ENCODE measurements at places on chromosomes 12 and 14.
A peak's percentile ranks its signal among the peaks of the same experiment; 100 is the strongest.

- DNase-seq = peak; percentile 20
Measured at GRCh38 chr14:78758333-78758732, 588.2 kb downstream of the NRXN3 start.

- DNase-seq = no peak
Measured at GRCh38 chr12:127509066-127509778, 757.7 kb upstream of the TMEM132C start.

DNA sequence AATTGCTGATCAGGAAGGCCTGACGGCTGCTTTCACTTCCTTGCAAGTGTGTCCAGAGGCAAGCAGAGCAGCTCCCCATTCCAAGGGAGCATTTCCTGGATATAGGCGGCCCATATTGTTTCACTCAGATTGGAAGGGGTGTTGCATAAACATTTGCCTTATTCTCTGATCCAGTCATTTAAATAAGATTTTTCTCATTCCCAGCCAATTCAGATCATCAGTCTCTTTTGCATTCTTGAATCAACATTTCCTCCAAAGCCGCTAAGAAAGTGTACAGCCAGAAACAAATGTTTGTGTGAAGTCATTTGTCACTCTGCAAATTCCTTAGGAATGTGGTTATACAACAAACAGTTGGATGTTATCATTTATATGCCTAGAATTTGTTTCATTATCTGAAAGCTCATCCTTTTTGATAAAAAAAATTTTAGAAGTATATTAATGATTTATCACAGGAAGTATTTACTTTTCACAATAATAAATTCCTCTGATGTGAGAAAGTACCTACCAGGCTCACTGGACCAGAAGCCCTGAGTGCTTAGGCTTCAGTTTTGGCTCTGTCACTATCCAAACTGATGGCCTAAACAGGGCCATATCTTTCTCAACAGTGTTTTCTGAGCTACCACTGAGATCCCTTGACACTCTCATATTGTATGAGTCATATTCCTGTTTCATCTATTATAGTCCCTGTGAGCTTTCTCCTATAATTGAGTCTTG is 379.6 kb downstream of the CCDC91 start:
- peak; percentile 13 for DNase-seq

DNA sequence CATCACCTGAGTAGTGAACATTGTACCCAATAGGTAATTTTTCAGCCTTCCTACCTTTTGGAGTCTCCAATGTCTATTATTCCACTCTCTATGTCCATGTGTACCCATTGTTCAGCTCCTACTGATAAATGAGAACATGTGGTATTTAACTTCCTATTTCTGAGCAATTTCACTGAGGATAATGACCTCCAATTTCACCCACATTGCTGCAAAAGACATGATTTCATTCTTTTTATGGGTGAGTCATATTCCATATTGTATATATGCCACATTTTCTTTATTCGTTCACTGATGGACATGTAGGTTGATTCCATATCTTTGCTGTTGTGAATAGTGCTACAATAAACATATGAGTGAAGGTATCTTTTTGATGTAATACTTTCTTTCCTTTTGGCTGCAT is 16.4 kb upstream of the BTG1 start:
- no peak for DNase-seq

DNA sequence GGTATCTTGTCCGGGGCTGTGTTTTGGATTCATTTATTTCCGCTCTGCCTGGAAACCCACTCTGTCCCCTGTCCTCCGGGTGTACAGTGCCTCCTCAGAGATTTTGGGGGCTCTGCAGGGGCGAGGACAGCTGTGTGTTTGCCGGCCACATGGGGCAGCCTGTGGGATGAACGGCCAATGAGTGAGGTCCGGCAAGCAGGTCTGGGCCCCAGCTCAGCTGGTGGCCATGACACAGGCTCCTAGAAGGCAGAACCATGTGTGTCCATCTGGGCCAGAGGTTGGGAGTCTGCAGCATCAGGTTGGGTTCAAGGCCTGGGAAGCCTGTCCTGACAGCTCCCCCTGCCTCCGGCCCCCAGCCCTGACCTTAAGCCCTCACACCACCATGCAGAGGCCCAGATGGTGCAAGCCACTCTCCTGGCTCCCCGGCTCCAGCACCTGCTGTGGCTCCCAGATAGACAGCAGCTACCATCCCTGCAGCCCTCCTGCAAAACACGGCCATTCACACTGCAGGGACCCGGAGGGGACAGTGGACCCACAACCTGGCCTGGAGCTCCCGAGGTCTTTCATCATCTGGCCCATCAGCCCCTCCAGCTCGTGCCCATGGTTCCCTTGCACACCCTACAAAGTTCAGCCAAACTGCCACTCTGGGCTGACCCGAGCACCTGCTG is 220.1 kb upstream of the C14orf180 start:
- DNase-seq = no peak

DNA sequence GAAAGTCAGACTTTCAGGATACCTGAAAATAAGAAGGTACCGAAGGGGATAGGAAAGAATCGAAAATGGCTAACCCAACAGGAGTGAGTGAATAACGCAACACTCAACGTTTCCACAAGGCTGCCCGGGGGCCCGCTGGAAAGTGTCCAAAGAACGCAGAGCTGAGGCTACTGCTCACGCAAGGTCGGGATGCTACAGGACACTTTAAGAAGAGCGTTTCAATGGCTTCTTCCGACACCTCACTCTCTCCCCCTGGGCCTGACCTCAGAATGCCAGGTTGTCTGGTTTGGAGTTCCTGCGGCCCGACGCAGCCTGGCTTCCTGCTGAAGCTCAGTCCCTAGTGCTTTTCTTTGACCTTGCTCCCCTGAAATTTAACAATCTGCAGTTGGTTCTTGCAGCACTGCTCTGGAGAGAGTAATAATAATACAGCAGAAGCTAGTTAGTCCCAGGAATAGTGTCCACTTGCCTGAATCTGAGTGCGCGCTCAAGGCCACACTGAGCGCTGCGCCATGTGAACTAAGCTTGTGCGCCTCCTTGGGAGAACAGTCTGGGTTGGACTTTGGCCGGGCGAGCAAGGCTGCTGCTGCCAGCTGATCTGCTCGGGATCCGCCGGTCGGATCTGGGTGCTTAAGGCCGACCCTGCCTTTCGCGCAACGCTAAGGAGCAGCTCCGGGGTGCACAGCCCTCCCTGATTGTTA is 2.0 kb upstream of the ALX1 start:
- DNase-seq = no peak

GRCh38 chr14:71175491-71175890 is 268.2 kb downstream of the PCNX1 start:
- no peak for DNase-seq

DNA sequence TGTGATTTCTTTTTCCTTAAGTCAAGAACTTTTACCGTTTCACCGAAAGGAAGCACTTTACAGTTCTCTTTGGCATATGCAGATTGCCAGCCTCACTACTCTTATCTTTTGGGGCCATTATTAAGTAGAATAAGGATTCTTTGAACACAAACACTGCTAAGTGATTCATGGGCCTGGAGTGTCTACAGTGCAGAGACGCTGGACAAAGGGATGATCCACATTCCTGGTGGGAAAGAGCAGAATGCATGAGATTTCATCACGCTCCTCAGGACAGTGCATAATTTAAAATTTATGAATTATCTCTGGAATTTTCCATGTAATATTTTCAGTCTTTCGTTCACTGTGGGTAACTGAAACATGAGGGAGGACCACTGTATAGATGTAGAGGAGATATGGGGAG is 90.2 kb downstream of the TTLL5 start:
- DNase-seq = no peak

DNA sequence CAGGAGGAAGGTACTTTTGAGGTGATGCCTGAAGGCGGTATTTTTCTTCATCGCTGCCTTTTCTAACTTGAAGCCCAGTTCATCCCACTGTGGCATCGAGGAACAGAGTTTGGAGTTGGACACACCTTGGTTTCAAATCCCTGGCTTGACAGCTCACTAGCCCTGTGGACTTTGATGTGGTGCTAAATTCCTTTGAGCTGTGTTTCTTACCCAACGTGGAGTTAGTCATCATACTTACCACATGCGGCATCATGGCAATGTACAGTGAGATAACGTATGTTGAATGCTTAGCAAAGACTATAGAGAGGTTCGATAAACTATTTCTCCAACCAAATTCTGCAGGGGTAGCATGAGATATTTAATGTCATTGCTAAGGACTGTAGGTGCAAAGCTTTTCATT is 3.4 kb downstream of the PLEKHG3 start:
- DNase-seq = no peak

GRCh38 chr12:124537525-124538193 is 29.8 kb downstream of the NCOR2 start:
- no peak for DNase-seq

- no peak for DNase-seq
Measured at GRCh38 chr12:6925540-6926279, 2.0 kb upstream of the ATN1 start.

GRCh38 chr12:33551006-33551405 is 111.4 kb upstream of the SYT10 start:
- DNase-seq = no peak

GRCh38 chr14:68082698-68083291 is 263.2 kb downstream of the RAD51B start:
- DNase-seq = no peak

DNA sequence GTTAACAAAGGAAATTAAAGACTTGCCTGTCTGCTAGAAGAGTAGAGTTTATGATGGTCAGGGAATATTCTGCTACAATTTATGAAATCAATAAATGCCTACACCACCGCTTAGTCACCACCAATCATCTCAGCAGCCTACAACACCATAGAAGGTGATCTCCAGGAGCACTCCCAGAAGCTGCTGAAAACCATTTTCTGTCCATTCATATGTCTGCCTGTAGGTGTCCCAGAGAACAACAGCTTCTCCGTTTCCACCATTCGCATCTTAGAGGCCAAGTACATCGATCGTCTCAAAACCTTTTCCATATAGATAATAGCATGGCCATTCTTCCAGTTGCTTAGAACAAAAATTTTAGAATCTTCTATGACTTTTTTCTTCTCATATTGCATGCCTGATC is 303.4 kb downstream of the KCNC2 start:
- no peak for DNase-seq

DNA sequence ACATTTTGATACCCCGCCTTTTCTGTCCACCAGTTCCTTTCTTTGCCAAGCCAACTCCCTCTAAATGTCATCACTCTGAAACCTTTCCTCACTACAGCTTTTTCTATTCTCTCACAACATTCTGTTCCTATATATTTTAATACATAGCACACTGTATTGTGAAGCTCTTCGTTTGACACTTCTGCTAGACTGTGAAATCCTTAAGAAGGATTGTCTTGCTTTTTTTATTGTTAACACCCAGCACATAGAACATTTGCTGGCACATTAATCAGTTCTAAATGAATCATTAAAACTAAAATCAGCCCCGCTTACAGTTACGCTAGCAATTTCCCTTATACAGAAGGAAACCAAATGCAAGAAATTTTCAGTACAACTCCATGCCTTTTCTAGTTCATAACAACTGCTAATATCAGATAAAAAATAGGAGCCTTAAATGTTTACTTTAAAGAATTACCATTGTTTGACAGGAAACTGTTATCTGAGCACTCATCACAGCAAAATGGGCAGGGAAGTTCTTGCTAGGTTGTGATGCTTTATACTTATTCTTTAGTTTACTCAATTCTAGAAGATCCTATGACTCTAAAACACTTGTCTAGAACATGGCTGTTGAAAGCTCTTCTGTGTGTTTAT is 93.5 kb downstream of the PPP1R12A start:
- DNase-seq = no peak

GRCh38 chr14:82067221-82067875 is 533.7 kb upstream of the SEL1L start:
- DNase-seq = no peak

DNA sequence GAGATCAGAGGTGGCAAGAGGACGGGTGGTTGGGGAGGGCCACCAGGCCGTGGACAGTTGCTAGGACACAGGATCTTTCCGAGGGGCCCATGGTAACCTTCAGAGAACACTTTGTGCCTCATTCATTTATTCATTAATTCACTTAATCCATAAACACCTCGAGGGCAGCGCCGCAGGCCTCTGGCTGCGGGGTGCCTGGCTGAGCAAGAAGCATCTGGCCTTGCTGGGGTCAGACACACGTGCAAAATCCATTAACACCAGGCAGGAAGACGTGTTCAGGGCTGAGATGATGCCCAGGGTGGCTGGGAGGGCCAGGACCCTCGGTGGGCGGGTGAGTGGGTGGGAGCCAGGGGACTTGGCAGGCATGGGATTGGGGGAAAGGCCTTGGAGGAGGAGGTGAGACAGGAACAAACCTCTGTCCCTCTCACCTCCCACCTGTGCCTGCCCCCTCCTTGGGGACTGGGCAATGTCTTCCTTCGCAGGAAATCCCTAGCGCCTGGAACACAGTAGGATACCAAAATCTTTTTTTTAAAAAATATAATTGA is 6.6 kb upstream of the DLK1 start:
- DNase-seq = no peak

DNA sequence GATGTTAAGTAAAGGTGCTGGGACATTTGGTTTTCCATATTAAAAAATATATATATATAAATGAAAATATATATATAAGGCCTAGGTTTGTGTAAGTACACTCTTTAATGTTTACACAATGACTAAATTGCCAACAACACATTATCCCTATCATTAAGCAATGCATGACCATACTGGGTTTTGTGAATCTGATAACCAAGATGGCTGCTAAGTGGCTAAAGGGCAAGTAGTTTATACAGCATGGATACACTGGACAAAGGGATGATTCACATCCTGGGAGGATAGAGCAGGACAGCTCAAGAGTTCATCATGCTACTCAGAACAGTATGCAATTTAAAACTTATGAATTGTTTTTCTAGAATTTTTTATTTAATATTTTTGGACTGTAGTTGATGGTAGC is 89.3 kb downstream of the FIGNL2 start:
- DNase-seq = no peak

DNA sequence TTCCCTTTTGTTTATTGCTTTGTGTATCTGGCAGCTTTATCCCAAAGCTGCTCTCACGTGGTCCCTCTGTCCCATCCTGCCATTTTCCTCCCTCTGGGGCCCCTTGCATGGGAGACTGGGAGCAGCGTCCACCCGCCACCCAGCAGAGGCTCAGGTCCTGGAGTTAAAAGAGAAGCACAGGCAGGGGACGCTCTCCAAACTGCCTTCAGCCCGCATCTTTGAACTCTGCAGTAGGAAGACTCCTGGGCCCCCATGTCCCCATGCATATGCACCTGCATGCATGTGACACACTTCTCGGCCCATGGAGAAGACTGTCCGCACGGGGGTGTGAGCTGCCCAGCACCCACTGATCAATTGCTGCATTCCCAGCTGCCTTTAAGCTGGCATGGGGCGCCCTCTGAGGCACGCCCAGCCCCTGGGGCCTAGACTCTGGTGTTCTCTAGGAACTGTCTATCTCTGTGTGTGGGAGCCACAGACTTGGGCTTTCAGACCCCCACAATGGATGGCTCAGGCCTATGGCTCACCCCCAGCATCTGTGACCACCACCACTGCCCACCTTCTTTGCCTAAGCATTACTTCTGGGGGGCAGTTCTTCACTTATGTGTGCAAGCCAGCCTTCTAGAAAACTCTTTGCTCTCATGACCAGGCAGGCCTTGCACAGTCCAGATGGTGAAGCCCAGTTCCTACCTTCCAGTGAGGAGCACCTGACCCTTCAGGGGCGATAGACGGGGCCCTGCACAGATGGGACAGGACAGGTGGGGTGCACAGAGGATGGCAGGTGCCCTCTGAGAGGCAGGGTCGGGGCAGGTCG is 96.1 kb upstream of the DIO3 start:
- no peak for DNase-seq
